Adipocyte (in vitro differentiated cells): ENCODE measurements at places on chromosomes 16 and 17.
A peak's percentile ranks its signal among the peaks of the same experiment; 100 is the strongest.

- DNase-seq, result no peak
Observed at GRCh38 chr16:65919145-65919985, 447.1 kb upstream of the CDH5 start.

- DNase-seq, result no peak
Observed at GRCh38 chr17:75773121-75773807, 8.3 kb upstream of the GALK1 start.

- DNase-seq, result peak; percentile 88
Observed at GRCh38 chr16:67857547-67858233, 10.2 kb upstream of the CENPT start.

GRCh38 chr16:88543230-88543813 lies 26.9 kb upstream of the ZC3H18 start:
- no peak for DNase-seq

DNA sequence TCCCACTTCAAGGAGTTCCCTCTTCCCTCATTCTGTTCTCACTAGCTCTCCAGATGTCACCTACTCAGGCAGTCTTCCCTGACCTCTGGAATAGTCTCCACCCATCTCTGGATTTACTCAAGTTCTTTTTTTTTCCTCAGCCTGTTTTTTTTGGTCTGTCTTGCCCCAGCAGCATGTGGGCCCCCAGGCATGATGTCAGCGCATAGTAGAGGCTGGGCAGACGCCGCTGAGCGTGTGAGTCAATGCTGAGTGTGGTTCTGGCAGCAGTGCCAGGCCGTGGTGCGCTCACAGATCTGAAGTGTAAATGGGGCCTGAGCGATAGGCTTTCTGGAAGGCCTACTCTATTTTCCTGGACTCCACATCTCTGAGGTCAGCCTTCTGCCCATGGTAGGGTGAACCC lies 2.7 kb upstream of the KCNJ18 start:
- DNase-seq, result peak; percentile 82

GRCh38 chr17:55121268-55121667 lies 143.5 kb upstream of the HLF start:
- DNase-seq, result no peak

DNA sequence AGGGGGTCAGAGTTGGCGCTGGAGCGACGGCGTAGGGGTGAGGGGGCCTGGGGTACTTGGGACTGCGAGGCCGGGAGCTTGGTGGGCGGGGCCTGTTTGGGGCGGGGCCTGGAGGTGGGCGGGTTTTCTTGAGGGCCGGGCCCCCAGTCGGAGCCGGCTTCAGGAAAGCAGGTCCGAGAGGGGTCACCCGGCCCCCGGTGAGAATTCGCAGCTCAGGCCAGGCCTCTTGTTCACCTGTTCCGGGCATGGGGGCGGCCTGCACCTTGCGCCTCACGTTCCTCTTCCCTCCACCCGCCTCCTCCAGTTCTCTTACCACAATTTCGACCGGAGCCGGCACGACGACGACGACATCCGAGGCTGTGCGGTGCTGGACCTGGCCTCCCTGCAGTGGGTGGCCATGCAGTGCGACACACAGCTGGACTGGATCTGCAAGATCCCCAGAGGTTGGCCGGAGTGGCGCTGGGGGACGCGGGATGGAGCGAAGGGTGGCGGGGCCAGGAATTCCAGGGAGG lies 52.5 kb downstream of the MRC2 start:
- no peak for DNase-seq

GRCh38 chr17:41553987-41554680 lies 17.7 kb downstream of the KRT9 start:
- peak; percentile 27 for DNase-seq

DNA sequence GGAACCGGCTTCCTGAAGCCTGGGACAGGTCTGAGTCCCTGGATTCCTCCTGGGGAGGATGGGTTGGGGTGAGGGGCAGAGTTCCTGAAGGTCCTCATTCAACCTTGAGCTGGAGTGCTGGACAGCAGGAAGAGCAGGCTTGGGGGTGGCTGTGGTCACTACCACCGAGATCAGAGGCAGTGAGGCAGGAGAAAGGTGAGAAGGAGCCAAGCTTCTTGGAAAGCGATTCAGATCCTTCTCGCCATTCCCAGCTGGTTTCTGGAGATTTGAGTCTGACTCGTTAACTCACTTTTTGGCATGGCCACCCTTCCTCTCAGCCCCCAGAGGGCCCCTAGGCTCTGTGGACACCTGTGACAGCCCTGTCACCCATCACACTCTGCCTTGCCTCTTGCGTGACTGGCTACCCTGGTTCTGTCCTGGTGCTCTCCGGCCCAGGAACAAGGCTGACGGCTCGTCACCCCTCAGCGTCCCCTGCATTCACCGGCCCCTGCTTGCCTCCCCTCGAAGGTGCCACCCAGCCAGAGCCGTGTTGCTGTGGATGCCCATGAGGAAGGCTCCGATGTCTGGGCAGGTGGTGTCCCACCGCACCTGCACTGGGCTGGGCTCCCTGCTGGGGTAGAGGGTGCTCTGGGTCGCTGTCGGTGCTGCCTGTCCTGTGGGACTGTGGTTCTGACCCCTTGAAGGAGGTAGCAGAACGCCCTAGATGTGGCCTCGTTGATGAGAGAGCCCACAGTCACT lies 9.7 kb upstream of the TIMP2 start:
- peak; percentile 33 for DNase-seq

- DNase-seq, result no peak
Observed at GRCh38 chr17:46935658-46936266, 12.8 kb downstream of the GOSR2 start.

- no peak for DNase-seq
Observed at GRCh38 chr17:14033166-14033565, 36.1 kb upstream of the COX10 start.

DNA sequence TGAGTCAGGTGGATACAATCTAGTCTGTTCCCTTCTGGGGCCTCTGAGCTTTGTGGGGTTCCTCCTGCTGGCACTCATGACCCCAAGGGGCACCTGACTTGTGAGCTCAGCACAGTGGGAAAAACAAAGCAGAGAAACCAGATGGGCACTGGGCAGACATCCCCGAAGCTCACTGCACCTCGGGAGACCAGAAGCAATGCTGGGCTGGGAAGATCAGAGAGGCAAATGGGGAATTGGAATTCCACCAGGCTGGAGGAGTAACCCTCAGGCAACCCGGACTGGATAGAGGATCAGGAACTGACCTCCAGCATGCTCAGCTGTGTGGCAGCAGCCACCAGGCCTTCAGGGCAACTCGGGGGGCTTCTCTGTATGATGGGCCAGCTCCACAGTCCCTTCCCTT lies 50.3 kb downstream of the ABCC12 start:
- DNase-seq, result no peak

DNA sequence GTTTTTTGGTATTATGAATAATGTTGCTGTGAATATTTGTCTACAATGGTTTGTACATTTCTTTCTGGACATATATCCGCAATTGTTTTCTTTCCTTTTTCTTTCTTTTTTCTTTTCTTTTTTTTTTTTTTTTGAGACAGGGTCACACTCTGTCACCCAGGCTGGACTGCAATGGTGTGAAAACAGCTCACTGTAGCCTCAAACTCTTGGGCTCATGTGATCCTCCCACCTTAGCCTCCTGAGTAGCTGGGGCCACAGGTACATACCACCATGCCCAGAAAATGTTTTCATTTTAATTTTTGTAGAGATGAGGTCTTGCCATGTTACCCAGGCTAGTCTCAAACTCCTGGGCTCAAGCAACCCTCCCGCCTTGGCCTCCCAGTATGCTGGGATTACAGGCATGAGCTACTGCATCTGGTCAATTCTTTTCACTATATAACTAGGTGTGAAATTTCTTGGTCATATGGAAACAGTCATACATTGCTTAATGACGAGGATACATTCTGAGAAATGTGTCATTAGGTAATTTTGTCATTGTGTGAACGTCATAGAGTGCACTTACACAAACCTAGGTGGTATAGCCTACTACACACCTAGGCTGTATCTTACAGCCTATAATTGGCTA lies 15.2 kb downstream of the IL21R start:
- no peak for DNase-seq

- DNase-seq, result no peak
Observed at GRCh38 chr16:49558451-49558850, 184.8 kb downstream of the C16orf78 start.

DNA sequence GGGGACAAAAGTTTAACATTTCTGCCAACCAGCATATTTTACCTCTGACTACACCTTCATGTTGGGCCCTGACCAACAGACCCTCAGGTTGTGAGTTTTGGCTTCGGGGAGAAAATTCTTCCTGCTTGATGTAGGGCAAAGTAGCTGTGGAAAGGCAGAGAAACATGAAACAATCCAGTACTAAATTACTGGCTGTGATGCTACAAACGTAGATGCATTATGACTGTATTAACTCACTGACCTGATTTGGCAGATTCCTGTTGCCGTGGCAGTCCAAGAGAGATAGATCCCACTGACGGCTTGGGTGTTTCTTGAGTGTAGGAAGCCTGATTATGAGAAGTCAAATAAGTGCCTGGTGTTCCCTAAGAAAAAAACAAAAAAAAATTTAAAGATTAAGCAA lies 80.7 kb downstream of the TTC19 start:
- no peak for DNase-seq
